ENCODE measurements at places on chromosomes 5 and 9. TPM values are rescaled to one million over a fixed set of nuclear protein-coding genes. Genes with fewer than 3 reads are reported as not detected.

GRCh38 chr5:111975133-111975532 is 218.1 kb upstream of the NREP start:
- DNase-seq: no peak

DNA sequence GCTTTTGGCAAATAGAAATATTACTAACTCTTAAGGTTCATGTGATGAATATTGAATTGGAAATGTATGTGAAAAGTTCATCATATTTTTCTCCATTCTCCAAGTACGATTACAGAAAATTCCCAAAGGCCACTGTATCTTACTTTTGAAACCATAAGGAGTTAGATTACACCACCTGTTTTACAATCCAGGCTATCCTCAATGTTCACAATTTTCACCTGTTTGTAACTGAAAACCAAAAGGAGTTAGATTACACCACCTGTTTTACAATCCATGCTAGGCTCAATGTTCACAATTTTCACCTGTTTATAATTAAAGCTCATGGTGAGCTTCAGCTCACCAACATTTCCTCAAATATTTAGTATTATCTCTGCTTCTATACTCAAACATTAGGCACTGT is 188.0 kb downstream of the HCN1 start:
- no peak for DNase-seq

GRCh38 chr9:131578731-131579504 is 33.6 kb downstream of the PRRT1B start:
- no peak for DNase-seq

DNA sequence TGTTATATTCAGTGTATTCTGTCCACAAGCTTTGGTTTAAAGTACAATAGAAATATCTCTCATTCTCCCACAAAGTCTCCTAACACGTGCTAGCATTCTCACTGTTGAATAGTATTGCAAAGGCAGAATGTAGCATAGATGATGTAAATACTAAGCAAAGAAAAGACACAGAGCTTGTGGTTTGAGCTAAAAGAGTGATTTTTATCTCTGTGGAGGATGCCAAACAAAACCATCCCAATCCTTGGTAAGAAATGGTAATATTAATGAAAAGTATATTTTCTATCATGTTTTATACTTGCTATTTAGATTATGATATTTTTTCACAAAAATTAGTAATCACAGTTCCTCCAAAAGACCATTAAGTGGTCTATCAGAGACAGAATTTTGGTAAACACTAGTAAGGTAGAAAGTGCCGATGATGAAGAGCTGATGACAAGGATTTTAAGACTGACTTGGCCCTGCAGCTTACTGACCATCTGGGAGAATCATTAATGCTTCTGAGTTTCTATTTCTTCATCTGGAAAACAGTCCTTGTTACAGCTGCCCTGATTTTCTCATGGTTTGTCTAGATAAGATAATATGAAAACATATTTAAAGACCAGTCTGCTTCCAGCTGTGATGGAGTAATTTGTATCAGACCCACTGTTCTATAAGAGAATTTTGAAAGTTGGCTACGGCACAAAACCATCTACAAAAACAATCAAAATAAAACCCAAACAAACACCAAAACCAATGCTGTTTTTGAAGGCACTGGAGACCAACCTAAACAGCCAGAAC is 510.2 kb downstream of the SPATA31D1 start:
- DNase-seq: no peak

GRCh38 chr5:62477801-62478200 is 65.2 kb downstream of the IPO11 start:
- no peak for DNase-seq

GRCh38 chr9:114845373-114845772 is 39.5 kb upstream of the TNFSF15 start:
- DNase-seq: no peak

DNA sequence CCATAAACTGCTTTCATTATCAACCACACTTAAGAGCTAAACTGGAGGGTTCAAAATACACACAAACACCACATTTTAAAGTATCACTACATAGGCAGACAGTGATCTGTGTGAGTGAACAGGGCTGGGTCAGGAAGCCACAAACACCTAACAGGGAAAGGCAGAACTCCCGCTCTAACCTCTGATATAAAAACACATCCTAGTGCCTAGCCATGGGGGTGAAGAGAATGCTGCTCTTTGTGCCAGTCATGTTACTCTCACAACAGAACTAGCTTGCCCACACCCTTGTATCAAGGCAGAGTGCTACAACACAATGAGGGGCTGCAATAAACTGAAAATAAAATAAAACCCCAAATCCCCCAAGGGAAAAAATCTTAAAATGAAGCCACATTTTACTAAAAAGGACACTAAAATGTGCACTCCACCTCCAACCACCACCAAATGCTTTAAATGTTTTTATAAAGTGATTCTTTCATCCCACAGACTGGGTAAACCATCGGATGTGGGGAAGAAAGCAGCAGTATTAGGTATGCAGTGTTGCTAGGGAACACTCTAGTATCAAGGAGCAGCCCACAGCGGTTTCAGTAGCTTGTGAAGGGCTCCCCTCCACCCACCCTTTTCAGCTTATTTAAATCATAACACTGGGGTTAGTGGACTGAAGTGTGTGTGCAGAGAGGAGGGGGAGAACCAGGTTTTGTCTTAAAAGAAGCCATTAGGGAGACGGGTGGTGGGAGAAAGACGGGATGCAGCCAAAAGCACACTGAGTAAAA is 64.5 kb downstream of the TMEM161B start:
- no peak for DNase-seq

GRCh38 chr5:71932655-71933338 is 174.5 kb upstream of the MAP1B start:
- DNase-seq: peak; percentile 93

DNA sequence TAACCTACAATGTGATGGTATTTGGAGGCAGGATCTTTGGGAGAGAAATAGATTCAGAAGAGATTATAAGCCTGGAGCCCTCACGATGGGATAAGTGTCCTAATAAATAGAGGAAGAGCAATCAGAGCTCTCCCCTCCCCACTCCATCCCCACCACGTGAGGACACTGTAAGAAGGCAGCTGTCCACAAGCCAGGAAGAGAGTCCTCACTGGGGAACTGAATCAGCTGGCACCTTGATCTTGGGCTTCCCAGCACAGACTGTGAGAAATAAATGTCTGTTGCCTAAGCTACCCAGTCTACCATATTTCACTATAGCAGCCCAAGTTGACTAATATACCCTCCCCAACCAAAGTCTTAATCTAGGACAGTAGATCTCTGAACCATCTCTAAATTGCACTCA is 118.1 kb downstream of the SUSD1 start:
- DNase-seq: no peak

DNA sequence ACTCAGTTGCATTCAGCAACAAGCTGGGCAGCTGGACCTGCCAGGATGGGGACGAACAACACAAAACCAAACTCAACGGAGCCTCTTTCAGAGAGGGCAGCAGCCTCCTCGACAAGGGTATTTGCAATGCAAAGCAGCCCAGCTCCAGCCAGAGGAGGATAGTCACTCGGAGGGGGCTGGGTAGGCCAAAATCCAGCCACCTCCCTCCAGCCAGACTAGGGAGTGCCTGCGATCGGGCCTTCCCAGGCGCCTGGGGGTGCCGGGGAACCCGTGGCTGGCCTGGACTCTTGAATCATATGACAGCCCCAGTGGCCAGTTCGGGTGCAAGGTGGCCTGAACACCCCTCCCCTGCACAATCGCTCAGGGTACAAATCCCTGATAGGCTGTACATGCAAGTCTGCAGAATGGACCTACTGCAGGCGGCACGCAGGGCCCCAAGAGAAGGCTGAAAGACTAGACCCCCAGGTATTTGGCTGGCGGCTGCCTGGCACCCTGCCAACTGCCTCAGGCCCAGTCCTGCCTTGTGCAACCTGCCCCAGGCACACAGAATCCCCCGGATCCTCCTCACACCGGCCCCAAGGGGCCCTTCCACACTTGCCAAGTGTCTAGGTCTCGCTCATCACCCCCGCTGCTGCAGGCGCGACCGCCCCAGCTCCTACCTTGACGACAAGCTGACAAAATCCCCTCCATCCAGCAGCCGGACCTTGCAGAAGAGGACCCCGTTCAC is 1.3 kb downstream of the EEIG1 start:
- no peak for DNase-seq

DNA sequence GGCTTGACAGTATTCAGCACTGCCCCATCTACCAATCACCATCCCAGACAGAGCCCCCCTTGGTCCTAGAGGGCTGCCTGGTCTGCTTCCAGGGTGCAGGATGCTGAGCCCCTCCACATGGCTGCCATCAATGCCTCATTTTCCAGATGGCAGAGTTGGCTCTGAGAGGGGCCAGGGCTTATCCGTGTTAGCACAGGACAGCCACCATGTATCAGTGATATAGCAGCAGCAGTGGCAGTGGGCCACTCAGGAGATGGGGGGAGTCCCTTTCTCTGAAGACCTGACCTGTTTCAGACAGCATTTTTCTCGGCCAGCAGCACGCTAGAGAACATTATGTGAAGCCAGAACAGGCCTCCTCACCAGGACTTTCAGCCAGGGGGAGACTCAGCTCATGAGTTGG is 1.6 kb upstream of the SMIM32 start:
- DNase-seq: no peak

- DNase-seq: no peak
Observed at GRCh38 chr5:154202379-154203260, 12.1 kb downstream of the GALNT10 start.

DNA sequence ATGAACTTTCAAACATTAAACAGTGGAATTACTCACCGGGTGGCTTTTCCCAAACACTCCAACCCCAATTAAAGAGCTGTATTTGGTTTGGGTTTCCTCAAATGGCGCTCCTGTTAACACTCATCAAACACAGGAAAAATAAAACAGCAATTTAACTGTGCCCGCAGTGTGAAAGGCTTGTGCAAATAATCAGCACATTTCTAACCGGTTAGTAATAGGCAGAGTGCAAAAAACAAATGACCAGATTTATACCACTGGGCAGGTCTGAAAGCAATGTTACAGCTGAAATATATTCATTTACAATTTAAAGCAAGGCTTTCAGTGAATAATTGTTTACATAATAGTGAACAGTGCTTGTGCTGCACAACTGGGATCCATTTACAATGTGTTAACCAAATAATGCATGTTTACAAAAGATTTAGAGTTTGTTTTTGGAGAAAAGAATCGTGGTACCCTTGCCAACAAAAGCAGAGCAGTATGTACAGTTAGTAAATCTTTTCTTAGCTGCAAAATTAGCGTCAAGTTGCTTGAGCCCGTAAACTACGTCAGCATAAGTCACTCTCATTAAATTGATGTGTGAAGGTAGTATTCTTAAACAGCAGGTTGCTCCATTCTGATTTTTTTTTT is 662.9 kb upstream of the ZNF608 start:
- DNase-seq: peak; percentile 84

DNA sequence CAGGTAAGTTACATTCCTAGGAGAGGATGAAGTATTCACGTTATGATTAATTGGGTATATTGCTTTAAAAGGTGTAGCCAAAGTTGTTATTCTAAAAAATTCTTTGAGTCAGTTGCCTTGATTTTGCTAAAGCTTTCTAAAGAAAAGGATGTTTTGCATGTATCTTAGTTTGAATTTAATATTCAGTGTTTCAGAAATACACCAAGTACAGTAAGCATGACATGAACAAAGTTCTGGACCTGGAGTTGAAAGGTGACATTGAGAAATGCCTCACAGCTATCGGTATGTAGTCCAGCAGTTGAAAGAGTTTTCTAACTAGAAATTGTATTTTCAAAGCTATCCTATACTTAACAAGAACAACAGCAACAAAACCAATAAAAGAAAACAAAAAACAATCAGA is 14.2 kb downstream of the ANXA1 start:
- no peak for DNase-seq

GRCh38 chr5:171825051-171825450 is 39.4 kb downstream of the SMIM23 start:
- DNase-seq: no peak

- DNase-seq: no peak
Observed at GRCh38 chr5:98941131-98941883, 12.5 kb upstream of the CHD1 start.

CDC25C gene
- 25.1 TPM for total RNA-seq

DUSP1 gene
- 15.8 TPM for total RNA-seq

AFAP1L1 gene
- 2.0 TPM for total RNA-seq

MLANA gene
- not detected for total RNA-seq

MSX2 gene
- total RNA-seq: 71.1 TPM

ENTPD2 gene
- not detected for total RNA-seq

Data from H4 (cell line).